CD14-positive monocyte (primary cell): ENCODE measurements at places on chromosomes 13 and 19.

- H3K36me3 ChIP-seq, result no peaks in the 10 kb centered on the region
- no peak overlapping the region for H3K4me3 ChIP-seq
- no peaks in the 10 kb centered on the region for H3K27me3 ChIP-seq
- no peak overlapping the region for H3K27ac ChIP-seq
These were observed 503.0 kb downstream of the LIG4 start for GRCh38 chr13:107712145-107712860.

GRCh38 chr13:30504081-30504480, 38.3 kb upstream of the HMGB1 start:
- no peak overlapping the region for H3K27ac ChIP-seq
- H3K27me3 ChIP-seq, result no peaks in the 10 kb centered on the region
- H3K4me3 ChIP-seq, result no peak overlapping the region
- peaks cover 3% of the 10 kb centered on the region for H3K4me1 ChIP-seq

- H3K27ac ChIP-seq, result peak overlapping the region; percentile 46
- peaks cover 24% of the 10 kb centered on the region for H3K4me1 ChIP-seq
- H3K36me3 ChIP-seq, result peaks cover 62% of the 10 kb centered on the region
- no peaks in the 10 kb centered on the region for H3K27me3 ChIP-seq
- DNase-seq, result no peak
These were observed 9.8 kb downstream of the SAFB start for GRCh38 chr19:5632657-5633056.

DNA sequence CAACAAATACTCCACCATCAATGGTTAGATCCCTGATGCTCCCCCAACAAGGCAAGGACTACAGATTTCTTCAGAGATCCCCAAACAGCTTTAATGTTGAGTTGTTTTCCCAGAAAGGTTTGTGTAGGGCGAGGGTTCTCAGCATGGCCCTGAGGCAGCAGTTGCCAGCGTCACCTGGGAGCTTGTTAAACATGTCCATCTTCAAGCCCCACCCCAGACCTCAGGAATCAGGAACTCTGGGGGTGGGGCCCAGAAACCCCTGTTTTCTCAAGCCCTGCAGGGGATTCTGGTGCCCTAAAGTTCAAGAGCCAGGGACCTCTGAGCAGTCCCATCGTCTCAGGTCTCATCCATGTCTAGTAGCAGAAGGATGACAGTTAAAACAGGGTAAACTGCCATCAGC, 9.6 kb downstream of the EFNB2 start:
- H3K27me3 ChIP-seq, result peaks cover 37% of the 10 kb centered on the region
- no peak for DNase-seq
- H3K4me3 ChIP-seq, result no peak overlapping the region
- H3K27ac ChIP-seq, result no peak overlapping the region
- H3K4me1 ChIP-seq, result no peaks in the 10 kb centered on the region

- no peaks in the 10 kb centered on the region for H3K27me3 ChIP-seq
- peak overlapping the region; percentile 80 for H3K4me3 ChIP-seq
- peak; percentile 6 for DNase-seq
- H3K27ac ChIP-seq, result peak overlapping the region; percentile 62
These were observed 1.5 kb downstream of the CD37 start for GRCh38 chr19:49336482-49337266.

GRCh38 chr19:46610851-46611770, 10.0 kb downstream of the CALM3 start:
- H3K4me1 ChIP-seq, result peaks cover 26% of the 10 kb centered on the region
- no peak overlapping the region for H3K4me3 ChIP-seq
- no peak overlapping the region for H3K27ac ChIP-seq
- H3K27me3 ChIP-seq, result peaks cover 18% of the 10 kb centered on the region
- H3K36me3 ChIP-seq, result peaks cover 41% of the 10 kb centered on the region
- DNase-seq, result no peak

DNA sequence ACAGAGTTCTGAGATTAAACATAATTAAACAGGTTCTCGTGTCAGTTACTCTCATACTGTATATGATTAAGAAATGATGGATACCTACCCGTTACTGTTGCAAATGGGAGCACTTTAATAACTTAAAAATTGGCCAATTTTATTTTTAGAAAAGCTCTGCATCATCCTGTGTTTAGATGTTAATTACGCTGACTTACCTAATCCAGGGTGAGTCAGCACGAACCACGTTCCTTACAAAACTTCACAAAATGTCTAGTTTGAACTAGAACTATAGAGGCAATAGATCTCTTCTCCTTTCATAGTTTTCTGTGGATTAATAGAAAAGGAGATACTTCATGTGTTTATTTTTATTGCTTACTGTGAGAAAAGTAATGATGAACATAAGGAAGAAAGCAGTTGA, 363.9 kb downstream of the MYO16 start:
- H3K27ac ChIP-seq, result no peak overlapping the region
- DNase-seq, result peak; percentile 33
- H3K4me3 ChIP-seq, result no peak overlapping the region
- no peaks in the 10 kb centered on the region for H3K36me3 ChIP-seq
- no peaks in the 10 kb centered on the region for H3K27me3 ChIP-seq
- peaks cover 7% of the 10 kb centered on the region for H3K4me1 ChIP-seq

DNA sequence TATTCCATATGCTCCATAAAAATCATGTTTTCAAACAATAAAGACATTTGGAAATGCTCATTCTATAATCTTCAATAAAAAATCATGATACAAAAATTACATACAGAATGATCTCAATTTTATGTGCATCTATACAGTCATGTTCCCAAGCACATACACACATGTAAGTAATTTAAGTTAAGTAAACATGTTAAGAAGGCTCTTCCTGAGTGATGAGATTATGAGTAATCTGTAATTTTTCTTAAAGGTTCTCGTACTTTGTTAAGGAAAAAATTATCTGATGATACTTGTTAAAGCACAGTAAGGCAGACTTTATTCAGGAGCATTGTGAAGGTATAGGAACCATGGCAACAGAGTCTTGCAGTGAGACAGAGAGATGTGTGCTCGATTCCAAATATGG, 30.0 kb upstream of the DLEU7 start:
- no peak overlapping the region for H3K4me3 ChIP-seq
- H3K27me3 ChIP-seq, result no peaks in the 10 kb centered on the region
- no peak overlapping the region for H3K27ac ChIP-seq
- H3K36me3 ChIP-seq, result no peaks in the 10 kb centered on the region

DNA sequence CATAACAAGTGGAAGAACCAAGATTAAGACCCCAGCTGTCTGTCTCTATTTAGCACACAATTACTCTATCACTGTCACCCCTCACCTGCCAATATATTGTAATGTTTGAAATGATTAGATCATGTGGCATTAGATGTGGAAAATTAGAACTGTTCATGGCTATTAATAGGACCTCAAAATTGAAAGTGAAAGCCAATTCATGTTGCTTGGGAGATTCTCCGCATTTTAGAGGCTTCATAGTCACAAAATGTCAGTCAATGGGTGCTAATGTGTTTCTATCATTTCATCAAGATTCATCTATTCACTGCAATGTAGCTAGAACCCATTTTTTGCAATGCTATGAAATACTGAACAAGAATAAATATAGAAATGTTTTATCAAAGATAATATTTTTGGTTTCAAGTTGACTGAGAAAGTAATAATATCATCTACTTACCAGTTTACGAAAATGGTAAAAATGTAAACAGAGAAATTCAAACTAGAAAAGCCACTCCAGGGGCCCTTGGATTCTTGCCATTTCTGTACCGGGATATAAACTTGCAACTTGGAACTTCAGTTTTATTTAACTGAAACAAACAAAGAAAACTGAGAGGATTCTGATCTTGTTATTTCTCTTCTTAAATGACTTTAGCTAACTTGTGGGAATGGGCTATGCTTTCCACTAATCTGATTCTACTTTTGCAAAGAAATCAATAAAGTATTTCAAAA, 388.6 kb downstream of the DCT start:
- H3K4me1 ChIP-seq, result no peaks in the 10 kb centered on the region
- H3K27me3 ChIP-seq, result no peaks in the 10 kb centered on the region
- H3K36me3 ChIP-seq, result no peaks in the 10 kb centered on the region
- H3K27ac ChIP-seq, result no peak overlapping the region
- no peak for DNase-seq
- H3K4me3 ChIP-seq, result no peak overlapping the region

DNA sequence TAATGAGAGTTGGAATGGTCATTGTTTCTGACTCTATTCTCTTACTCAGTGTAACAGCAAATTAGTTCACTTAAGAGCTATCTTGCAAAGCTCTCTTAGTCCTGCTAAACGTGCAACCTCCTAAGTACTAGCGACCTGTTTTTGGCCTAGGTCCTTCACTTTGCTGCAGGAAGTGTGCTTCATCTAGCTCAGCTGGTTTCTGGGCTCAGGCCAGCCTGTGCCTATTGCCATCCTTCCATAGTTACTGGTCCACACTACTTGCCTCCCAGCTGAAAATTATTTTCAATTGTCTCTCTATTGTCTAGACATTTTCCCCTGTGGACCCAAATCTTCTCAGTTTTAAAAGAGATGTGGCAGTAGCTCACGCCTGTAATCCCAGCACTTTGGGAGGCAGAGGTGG, 561.3 kb downstream of the FGF9 start:
- H3K27me3 ChIP-seq, result no peaks in the 10 kb centered on the region
- H3K4me3 ChIP-seq, result no peak overlapping the region
- no peaks in the 10 kb centered on the region for H3K36me3 ChIP-seq
- DNase-seq, result no peak
